Tibial nerve (tissue), 4 donors: ENCODE measurements at places on chromosomes 4 and X.
A peak's percentile ranks its signal among the peaks of the same experiment; 100 is the strongest.

- no peak for DNase-seq
Observed at GRCh38 chr4:26132858-26133257, 188.0 kb upstream of the RBPJ start.

- no peak for DNase-seq
Observed at GRCh38 chr4:166143227-166143626, 270.2 kb downstream of the TLL1 start.

GRCh38 chr4:80024335-80024734 is 48.7 kb downstream of the ANTXR2 start:
- no peak for DNase-seq

- no peak for DNase-seq
Observed at GRCh38 chrX:49262603-49263002, 1.9 kb downstream of the FOXP3 start.

- DNase-seq: no peak
Observed at GRCh38 chr4:7416745-7417432, 17.8 kb downstream of the PSAPL1 start.

DNA sequence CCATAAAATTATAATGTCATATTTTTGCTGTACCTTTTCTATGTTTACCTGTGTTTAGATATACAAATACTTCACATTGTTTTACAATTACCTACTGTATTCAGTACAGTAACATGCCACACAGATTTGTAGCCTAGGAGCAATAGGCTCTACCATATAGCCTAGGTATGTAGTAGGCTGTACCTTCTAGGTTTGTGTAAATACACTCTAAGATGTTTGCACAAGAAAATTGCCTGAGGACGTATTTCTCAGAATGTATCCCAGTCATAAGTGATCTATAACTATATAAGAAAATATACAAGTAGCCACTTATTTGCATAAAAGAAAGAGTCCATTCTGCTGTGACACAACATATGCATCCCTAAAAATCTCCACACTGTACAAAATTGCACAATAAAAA is 36.3 kb upstream of the SCML1 start:
- no peak for DNase-seq

DNA sequence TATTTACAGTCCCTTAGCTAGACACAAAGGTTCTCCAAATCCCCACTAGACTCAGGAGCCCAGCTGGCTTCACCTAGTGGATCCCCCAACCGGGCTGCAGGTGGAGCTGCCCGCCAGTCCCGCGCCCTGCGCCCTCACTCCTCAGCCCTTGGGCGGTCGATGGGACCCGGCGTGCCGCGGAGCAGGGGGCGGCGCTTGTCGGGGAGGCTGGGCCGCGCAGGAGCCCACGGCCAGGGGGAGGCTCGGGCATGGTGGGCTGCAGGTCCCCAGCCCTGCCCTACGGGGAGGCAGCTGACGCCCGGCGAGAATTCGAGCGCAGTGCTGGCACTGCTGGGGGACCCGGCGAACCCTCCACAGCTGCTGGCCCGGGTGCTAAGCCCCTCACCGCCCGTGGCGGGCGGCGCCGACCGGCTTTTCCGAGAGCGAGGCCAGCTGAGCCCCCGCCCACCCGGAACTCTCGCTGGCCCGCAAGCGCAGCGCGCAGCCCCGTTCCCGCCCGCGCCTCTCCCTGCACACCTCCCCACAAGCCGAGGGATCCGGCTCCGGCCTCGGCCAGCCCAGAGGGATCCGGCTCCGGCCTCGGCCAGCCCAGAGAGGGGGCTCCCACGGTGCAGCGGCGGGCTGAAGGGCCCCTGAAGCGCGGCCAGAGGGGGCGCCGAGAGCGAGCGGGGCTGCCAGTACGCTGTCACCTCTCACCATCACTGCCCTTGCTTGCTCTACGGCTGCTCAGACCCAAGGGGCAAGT is 39.4 kb downstream of the WFS1 start:
- DNase-seq: no peak

DNA sequence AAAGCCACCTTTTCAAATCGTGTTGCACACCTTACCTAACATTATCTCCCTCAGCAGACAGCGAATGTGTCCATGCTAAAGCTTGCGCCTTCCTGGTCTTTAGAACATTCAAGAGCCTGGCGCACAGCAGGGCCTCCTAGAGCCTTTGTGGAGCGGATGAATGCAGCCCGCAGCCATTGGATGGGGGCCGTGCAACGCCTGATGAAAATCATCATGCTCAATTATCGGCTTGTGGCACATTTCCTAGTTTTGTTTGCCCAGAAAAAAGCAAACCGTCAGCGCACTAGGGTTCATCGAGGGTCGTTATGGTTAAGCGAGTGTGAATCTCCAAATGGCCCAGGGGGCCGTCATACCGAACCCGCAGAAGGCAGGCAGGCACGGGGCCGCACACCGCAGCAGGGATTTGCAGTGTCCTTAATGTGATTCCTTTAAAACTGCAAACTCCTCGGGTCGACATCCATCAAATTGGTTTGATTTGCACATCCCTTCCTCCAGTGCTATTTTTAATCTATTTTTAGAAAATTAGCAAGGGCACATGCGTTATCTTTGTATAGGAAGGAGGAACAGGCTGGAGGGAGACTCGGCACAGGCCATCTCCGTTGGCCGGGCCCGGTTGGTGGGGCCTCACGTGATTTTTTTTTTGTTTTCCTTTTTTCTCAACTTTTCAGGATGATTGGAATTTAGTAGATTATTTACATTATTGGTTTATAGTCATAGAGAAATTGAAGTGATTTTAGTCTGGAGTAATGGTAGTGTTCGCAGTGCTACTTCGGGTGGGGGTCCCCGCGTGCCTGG is 53.1 kb downstream of the ABLIM2 start:
- DNase-seq: no peak

DNA sequence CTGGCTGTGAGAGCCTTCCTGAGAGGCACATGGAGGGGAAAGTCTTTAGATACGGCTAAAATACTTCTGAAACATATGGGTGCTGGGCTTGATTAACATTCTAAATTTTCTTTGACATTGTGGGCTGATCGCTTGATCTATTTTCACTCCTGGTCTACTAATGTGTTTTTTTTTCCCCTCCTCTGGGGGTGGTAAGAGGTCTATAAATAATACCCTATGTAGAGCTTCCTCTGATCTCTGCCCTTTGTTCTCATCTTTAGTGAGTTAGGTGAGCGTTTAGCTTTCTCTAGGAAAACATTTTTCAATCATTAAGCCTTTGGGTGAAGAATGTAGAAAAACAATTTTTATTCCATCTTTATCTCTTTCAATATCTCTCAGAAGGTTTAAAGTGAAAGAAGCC is 9.8 kb downstream of the SLC4A4 start:
- no peak for DNase-seq

DNA sequence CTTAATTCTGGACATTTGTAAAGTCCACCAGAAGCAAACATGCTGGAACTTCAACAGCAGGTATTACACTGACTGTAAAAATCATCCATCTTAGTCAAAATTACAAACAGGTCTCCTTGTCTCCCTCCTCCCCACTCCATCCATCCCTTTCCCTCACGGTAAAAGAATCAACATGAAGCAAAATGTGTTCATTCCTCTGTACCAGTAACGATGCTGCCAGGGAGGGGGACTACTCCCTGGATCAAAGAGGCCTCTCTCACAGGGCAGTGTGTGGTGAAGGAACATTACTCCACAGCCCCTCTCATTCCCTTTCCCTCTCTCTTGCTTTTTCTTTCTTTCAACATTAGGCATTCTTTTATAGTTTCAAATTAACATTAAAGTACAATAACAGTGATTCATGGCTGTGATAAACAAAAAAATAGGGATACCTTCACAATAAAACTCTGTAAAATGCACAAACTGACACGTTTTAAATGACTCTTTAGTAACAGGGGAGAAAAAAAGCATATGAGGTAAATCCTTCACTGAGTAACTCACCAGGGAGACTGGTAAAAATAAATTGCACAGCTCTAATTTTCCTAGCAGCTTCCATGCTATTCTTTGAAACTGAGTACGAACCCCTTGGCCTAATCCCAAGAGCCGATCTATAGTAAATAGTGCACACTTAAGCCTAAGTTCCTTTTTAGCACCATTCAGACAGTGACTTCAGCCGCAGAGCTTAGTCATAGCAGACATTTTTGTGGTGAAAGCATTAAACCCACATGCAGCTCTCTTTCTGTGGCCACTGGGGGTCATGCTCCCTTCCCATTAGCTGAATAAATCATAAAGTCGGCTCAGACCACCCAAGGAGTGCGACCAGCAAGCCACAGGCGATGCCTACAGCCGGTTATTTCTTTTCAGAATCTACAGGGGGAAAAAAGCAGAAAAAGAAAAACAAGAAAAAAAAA is 215.6 kb upstream of the GYPA start:
- DNase-seq: peak; percentile 36

DNA sequence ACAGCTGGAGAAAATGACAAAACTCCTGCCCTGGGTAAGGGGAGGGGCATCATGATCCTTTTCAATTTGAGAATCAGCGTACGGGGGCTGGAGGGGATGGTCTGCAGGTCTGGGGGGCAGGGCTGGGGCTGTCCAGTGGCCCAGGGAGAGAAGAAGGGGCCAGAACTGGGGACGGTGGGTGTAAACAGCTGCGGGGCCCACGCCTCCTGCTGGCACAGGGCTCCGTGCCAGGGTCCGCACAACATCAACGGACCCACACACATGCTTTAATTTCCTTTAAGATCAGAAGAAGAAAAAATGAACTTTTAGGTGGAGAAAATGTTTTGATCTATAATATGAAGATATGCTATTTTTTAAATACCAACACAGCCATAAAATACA is 52.1 kb downstream of the PSAPL1 start:
- no peak for DNase-seq

DNA sequence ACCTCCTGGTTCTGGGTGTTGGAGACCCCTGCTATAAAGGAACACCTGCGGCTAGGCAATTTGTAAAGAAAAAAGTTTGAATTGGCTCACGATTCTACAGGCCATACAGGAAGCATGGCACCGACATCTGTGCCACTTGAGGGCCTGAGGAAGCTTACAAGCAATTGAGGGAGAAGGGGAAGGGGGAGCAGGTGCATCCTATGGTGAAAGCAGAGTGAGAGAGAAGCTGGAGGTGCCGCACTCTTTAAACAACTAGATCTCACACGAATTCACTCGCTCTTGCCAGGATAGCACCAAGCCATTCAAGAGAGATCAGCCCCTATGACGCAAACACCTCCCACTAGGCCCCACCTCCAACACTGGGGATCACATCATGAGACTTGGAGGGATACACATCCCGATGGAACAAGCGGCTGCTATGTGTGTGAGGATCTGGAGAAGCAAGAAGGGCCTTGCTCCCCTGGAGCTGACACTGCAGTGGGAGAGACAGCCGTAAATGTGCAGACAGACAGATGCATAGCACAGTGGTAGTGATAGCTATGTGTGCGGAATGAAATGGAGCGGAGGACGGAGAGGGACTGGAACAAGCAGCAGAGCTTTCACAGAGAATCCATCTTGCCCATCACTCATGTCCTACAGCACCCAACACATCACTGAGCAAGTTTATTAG is 60.7 kb upstream of the HELT start:
- no peak for DNase-seq

DNA sequence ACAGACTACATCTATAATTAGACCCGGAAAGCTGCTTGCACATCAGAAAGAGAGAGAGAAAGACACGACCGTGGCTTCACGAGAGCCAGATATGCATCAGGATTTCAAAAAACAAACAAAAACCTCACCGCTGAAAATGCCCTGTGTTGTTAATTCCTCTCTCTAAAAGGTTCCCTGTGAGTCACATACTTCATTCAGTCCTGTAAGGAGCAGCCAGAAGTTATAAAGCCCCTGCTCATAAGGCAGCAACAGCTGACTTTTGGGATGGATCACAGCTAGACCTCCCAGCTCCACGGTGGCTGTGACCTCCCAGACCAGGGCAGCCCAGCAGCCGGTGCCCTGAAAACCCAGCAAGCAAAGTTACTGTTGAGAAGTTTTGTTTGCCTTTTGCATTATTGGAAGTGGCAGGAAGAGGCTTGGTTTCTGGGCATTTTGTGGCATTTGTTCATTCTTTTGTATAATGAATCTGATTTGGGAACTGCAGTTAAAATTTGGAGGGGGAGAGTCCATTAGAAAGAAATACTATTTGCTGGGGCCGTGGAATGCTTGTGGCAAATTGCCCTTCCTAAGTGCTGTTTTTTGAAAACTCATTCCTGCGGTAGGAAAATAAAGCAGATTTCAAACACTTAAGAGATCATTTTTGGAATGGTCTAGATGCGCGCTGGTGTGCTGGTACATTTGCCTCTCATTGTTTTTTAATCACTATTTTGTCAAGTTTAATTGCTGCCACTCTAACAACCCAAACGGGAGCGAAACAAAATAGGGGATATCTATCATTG is 520.4 kb downstream of the BCOR start:
- DNase-seq: no peak

DNA sequence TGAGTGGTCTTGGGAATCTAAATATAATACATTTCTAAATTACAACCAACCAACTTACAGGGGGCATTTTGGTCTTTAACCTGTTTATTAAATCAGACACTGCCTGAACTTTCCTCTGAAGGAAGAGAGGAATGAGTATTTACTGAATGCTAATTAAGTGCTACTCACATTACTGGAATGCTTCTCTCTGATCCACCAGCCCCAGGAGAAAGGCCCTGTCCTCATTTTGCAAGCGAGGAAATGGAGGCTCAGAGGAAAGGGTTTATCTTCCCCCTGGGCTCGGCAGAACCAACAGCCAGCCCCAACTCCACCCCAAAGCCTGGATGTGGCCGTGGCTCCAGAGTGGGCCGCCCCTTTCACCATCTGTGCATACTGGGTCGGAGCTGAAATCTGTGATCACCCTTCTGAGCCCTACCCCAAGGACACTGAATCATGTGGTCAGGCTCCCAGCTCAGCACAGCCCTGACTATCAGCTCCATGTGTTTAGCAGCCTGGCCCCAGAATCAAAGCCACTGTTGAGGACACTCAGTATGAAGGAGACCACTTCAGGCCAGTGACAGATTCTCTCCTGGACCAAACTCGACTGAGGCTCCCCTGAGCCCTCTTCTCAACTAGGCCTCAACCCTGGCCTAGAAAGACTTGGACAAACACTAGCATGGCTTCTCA is 56.7 kb upstream of the ENPP6 start:
- no peak for DNase-seq
